COLO829 (cell line): ENCODE measurements at places on chromosomes 16 and 17.

DNA sequence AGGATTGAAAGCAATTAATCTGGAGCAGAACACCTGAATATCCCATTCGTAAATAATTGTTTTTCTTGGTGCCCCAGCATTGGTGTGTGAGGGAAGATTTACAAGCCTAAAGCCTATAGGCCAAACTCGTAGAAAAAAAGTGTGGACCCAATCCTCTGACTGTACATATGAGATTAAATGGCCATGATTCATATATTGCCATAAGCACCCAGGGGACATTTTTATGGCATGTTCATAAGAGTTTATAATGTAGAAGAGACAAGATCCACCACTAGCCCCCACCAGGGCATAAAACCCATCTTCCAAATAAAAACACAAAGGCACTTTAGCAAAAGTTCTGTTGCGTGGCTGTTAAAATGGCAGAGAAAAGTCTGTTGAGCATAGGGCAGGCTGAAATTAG lies 15.5 kb upstream of the SALL1 start:
- DNase-seq = no peak

GRCh38 chr17:74145756-74146155 lies 57.7 kb upstream of the RPL38 start:
- no peak for DNase-seq

- no peak for DNase-seq
These were observed 5.4 kb downstream of the BANP start for GRCh38 chr16:87956365-87957231.

GRCh38 chr16:11238272-11239202 lies 17.5 kb downstream of the SOCS1 start:
- no peak for DNase-seq

- peak; percentile 58 for DNase-seq
These were observed 10.7 kb upstream of the CENPV start for GRCh38 chr17:16363749-16364536.

DNA sequence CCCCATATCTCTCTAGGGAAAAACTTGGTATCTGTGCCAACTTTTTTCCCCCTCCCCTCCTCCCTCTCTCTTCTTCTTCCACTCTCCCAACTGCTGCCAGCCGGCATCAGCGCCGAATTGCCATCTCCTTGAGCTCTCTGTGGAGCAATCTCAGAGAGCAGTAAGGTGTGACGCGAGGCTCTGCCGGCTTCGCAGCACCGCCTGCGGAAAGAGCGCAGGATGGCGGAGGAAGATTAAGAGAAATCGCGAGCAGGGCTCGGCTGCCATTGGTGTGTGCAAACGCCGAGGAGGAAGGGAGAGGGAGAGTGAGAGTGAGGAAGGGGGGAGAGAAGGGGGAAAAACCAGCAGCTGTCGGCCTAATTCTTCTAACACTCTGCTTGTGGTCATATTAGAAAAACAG lies 44.2 kb downstream of the NEUROD2 start:
- no peak for DNase-seq

GRCh38 chr17:30808785-30809286 lies 15.7 kb downstream of the CRLF3 start:
- DNase-seq = no peak
